NCI-H1436 (cell line): ENCODE measurements at places on chromosomes 16 and 17.

GRCh38 chr17:74296548-74296936, 22.5 kb downstream of the DNAI2 start:
- peak; percentile 13 for DNase-seq

DNA sequence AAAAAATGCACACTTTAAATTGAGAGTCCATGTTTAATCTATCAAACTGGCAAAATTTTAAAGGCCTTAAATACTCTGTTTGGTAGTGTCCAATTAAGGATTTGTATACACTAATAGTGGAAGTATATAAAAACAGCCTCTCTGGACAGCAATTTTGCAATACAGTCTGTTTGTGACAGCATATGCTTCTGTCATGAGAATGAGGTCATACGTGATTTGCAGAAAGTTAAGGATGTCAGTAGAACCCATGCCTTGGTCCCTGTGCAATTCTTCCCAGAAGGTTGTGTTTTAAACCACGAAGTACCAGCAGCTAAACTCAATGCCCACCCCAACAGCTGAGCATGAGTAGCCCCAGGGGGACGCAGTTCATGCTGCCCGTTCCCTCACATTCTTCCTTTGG, 78.4 kb downstream of the AIPL1 start:
- DNase-seq = no peak

DNA sequence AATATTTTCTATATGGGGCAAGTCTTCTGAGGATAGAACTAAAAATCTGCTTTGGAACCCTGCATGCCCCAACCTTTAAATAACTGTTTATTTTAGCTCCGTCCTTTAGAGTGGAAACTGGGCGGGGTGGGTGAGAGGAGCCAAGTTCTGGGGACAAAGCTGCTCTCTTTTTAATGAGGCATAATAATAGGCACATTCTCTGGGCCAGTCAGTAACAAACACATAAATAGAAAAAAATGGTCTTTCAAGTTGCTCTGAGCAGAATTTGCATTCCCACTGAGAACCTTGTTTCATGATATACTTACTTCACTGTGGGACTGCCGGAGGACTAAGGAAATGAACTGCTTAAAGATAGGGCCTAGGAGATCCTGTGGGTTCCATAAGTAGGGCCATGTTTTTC, 51.5 kb downstream of the KNOP1 start:
- no peak for DNase-seq

DNA sequence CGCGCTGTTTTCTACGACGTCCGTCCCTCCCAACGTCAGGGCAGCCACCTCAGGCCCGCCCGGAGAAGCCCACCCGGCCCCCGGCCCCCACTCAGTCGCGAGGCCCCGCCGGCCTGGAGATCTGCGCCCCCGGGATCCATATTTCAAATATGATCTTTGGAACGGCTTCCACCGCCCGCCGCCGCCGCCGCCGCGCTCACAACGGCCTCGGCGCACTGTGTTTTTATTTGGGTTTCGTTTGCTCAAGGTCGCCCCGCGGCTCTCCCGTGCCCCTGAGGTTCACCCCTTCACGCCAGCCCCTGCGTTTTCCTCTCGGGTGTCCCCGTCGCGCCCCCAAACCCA, 4.2 kb upstream of the CBX4 start:
- no peak for DNase-seq

GRCh38 chr17:35167046-35167445, 19.4 kb downstream of the UNC45B start:
- DNase-seq = no peak

GRCh38 chr16:72226136-72226535, 54.2 kb upstream of the PMFBP1 start:
- no peak for DNase-seq

DNA sequence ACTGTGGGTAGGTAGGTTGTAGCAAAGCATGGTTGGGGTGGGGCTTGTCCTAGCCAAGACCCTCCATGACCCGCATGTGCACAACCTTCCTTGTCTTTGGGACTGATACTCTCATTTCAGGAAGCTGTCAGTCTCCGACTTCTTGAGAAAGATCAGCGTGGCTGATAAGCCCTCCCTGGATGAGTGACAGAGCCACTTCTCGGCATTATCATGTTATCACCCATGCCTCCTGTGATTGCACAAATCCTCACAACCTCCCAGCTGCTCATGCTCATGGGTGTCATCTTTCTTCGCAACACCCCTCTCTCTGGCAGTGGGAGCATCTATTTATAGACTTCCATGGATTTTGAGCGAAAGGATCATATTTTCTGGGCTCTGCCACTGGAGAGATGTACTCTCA, 314.2 kb downstream of the FOXL1 start:
- DNase-seq = no peak

GRCh38 chr16:77603656-77604055, 118.7 kb upstream of the NUDT7 start:
- no peak for DNase-seq

GRCh38 chr16:72715267-72715666, 332.7 kb downstream of the ZFHX3 start:
- DNase-seq = no peak

GRCh38 chr16:67529582-67530012, 968 bp downstream of the RIPOR1 start:
- no peak for DNase-seq

DNA sequence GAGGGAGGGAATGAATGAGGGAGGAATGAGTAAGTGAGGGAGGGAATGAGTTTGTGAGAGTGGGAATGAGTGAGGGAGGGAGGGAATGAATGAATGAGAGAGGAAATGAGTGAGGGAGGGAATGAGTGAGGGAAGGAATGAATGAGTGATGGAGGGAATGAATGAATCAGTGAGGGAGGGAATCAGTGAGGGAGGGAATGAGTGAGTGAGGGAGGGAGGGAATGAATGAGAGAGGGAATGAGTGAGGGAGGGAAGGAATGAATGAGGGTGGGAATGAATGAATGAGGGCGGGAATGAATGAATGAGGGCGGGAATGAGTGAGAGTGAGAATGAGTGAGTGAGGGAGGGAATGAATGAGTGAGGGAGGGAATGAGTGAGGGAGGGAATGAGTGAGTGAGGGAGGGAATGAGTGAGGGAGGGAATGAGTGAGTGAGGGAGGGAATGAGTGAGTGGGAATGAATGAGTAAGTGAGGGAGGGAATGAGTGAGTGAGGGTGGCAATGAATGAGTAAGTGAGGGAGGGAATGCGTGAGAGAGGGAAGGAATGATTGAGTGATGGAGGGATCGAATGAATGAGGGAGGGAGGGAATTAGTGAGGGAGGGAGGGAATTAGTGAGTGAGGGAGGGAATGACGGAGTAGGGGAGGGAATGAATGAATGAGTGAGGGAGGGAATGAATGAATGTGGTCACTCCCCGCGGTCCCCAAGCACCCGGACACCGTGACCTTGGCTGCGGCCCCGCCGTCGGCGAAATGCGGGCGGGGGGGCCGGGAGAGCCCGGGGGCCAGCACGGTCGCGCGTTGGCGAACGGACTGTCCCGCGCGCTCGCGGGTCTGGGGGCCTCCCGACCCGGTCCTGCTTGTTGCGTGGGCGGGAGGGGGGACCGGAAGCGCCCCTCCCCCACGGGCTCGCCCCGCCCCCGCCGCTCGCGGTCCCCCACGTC, 1.1 kb upstream of the UBE2I start:
- peak; percentile 64 for DNase-seq

DNA sequence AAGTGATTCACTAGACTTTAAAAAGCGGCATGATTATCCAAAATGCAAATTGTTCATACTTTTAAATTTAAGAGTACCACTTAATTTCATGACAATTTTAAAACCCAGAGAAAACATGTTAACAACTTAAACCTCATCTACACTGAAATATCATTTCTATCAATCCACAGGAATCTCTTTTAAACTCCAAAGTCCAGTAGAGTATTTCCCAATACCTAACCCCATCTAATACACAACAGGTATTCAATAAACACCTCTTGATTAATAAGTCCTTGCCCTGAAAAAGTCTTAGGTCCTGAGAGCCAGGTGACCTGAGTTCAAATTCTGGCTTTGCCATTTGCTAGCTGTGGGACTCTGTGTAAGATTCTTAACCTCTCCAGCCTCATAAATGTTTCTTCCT, 14.7 kb downstream of the CEP20 start:
- DNase-seq = no peak

- no peak for DNase-seq
Observed at GRCh38 chr16:17277981-17278381, 192.8 kb downstream of the XYLT1 start.

DNA sequence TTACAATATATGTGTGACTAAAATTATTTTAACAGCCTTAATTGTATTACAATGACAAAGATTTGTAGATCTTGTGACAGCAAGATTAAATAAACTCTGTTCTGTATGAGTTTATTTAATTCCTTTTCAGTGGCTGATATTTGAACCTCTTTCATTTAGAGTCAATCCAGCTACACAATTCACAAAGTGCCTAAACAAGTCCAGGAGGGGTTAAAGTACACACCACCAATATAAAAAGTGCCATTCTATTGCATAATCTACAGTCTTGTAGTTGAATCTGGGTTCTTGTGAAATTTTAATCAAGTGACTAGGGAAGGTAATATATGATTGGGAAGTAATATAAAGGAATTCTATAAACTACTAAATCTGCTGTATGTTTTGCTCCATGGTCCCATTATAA, 3.9 kb upstream of the NFAT5 start:
- no peak for DNase-seq

GRCh38 chr17:62219221-62219899, 154.3 kb upstream of the MED13 start:
- no peak for DNase-seq

DNA sequence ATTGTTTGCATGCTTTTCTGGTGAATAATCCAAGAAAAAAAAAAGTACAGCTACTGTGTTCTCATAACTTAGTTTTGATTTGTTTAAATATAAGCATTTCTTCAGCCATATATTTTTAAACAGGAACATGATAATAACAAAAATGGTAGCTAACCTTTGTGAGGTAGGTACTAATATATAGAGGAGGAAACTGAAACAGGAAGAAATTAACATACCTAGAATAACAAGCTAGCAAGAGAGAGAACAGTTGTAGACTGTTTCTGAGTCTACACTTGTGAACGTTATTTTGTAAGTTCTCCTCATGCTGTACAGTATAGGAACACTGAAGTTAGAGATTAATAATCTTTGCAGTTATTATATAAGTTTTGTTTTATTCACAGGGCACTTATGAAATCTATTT, 49.3 kb downstream of the NSRP1 start:
- no peak for DNase-seq

DNA sequence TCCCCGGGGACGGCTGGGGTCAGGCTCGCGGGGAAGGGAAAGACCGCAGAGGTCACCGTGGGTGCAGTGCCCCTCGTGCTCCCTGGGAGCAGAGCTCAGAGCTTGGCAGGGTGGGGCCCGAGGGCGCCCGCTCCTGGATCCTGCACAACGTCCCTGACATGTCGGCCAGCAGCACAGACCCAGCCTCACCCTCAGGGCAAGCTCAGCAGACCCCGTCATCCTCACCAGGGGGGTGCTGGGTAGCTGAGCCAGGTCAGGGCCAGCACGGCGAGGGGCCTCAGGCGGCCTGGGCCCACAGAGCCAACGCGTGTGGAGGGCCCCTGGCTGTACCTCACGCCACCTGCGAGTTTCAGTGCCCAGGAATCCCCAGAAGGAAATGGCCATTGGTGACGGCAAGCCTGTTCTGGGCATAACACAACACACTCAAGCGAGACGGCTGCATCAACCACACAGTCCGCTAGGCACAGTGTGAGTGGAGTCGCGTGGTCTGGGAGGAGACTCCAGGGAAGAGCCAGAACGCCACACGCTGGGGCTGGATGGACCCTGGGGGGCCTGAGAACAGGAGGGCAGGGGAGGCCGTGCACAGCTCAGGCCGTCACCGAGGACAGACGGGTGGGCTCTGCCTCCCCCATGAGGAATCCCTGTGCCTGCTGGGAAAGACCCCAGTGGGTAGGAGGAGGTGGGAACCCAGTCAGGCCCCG, 60.3 kb downstream of the ZNF778 start:
- no peak for DNase-seq

DNA sequence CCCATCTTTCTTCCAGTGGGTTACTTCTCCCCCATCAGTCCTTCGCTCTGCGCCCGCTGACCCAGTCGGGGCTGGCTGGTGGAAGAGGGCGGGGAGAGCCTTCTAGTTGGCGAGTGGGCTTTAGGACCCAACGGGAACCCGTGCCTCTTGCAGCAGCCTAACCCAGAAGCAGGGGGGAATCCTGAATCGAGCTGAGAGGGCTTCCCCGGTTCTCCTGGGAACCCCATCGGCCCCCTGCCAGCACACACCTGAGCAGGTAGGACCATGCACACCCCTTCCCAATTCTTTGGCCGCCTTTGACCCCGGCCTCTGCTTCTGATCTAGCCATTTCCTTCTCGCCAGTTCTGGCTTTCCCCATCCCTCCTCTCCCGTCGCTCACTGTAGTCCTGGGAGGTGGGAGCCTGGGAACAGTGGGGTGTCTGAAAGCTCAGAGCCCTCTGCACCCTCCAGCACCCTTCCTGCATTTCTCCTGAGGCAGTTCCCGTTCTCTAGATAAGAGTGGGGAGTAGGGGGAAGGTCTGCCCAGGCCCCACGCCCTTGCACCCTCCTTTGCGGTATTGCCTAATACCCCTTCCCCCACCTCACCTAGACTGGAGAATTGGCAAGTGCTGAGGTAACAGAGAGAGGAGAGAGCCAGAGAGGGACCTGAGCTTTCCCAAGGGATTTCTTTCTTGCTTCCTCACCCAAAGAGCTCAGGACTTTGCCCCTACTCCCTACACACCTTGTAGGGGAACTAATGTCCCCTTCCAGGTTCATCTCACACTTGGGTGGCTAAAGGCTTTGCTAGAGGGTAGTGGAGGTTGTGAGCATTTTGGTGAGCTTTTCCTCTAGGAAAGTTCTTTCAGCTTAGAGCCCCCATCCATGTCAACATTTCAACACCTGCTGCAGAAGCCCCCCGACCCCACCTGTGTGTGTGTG, at the start of gene RARA:
RARA (plus strand) TSS at position 150 of the 918 bp plus-strand sequence. CDS start 22,039 bp downstream, outside the sequence.
- peak; percentile 58 for DNase-seq

GRCh38 chr16:3576211-3576610, 992 bp downstream of the NLRC3 start:
- DNase-seq = no peak

GRCh38 chr17:33516645-33517044, 223.6 kb upstream of the ASIC2 start:
- no peak for DNase-seq

GRCh38 chr16:53743149-53743566, 39.2 kb downstream of the FTO start:
- no peak for DNase-seq

DNA sequence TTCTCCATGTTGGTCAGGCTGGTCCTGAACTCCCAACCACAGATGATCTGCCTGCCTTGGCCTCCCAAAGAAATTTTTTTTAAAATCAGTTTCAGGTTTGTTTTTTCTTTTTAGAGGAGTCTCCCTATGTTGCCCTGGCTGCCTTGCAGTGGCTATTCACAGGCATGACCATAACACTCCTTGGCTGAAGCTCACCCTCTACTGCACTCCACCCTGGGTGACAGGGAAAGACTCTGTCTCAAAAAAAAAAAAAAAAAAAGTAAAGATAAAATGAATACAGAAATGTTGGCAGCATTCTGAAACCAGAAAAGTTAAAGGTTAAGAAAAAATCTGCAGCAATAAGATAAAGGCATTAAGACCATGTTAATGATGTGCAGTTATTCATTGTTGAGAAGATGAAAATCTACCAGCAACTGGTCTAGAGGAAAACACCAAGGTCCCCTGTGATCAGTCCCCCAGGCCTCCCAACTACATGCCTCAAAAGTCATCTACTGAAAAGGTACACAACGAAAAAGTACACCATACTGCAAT, 15.1 kb downstream of the YWHAE start:
- DNase-seq = no peak
